ENCODE measurements at places on chromosomes 13 and 19.

GRCh38 chr13:36251017-36251416, 36.7 kb upstream of the SOHLH2 start:
- DNase-seq, result no peak

DNA sequence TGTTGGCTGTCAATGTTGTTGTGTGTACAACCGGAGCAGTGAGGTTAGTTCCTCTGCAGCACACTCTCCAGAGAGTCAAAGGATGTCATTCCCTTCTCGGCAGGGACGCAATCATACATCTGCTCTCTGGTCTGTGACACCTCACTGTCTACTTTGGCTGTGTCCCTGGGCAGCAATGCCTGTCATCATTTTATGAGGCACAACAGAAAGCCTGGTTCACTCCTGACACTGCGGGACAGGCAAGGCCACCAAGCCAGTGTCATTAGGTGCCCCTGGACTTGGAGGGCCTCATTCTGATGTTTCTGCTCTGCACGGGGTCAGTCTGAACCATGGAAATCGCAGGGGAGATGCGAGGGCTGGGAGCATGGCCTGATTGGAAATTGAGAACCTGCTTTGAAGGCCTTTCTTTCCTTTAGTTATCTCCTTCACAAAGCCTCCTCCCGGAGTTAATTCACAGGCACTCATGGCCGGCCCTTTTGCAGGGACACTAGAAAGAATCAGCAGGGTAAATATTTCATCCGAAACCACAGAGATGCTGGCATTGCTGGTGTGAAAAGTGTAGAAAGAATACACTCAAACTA, 284.4 kb downstream of the ZNF536 start:
- no peak for DNase-seq

DNA sequence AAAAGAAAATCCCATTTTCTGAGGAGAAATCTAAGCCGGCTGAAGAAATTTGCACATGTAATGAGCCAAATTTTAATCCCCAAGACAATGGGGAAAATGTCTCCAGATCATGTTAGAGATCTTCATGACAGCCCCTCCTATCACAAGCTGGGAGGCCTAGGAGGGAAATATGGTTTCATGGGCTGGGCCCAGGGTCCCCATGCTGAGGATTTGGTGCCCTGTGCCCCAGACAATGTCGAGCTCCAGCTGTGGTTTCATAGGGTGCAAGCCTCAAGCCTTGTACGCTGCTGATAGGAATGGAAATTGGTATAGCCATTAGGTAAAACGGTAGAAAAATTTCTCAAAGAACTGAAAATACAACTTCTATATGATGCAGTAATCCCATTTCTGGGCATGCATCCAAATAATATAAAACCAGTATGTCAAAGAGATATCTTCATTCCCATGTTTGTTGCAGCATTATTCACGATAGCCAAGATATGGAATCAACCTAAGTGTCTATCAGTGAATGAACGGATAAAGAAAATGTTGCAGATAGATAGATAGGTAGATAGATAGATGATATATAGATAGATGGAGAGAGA, 19.3 kb upstream of the FREM2 start:
- DNase-seq, result no peak

DNA sequence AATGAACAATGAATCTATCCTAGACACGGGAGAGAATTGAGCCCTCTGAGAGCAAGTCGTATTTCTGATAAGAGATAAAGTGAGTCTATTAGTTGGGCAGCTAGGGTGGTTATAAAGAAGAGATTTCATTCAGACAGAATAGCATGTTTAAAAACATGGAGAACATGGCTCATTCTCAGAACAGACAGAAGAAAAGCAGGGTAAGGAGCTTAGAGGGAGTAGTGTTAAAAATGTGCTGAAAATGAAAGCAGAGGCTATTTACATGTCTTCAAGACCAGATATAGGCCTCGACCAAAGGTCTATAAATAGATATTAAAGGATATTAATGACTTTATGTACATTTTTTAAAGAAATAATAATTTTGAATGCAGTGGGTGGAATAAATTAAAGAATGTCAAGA, 149.5 kb downstream of the SLITRK1 start:
- no peak for DNase-seq

DNA sequence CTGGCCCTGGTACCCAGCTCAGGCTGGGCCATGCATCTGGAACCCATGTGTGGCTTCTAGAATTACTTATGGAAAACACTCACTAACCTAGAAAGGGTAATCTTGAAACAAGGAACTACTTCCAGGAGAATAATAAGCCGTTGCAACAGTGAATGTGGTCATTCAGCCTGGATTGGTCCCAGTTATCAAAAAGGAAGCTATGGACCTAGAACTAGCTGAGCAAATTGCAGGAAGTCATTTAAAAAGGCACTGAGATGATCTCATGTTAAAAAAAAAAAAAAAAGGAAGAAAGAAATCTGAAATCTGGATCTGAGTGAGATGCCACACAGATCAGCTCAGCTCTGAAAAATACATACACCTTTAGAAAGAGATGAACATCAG, 59.6 kb downstream of the DCT start:
- no peak for DNase-seq

GRCh38 chr13:51619614-51620013, 35.4 kb downstream of the WDFY2 start:
- no peak for DNase-seq

GRCh38 chr13:37647031-37647650, 48.6 kb upstream of the POSTN start:
- DNase-seq, result no peak

DNA sequence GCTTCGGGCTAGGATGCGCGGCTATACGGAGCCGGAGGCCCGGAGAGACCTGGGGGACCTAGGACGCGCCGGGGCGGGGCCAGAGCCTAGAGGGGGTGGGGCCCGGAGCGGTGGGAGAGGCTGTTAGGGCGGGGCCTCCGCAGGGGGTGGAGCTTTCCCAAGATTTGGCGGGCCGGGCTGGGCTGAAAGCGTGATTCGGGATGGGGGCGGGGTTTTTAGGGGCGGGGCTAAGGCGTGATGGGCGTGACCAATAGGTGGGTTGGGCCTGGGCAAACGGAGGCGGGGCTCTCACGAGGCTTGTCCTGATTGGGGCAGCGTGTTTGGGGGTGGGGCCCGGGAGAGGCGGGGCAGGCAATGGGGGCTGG, 439 bp downstream of the RAB11B start:
- DNase-seq, result peak; percentile 58

DNA sequence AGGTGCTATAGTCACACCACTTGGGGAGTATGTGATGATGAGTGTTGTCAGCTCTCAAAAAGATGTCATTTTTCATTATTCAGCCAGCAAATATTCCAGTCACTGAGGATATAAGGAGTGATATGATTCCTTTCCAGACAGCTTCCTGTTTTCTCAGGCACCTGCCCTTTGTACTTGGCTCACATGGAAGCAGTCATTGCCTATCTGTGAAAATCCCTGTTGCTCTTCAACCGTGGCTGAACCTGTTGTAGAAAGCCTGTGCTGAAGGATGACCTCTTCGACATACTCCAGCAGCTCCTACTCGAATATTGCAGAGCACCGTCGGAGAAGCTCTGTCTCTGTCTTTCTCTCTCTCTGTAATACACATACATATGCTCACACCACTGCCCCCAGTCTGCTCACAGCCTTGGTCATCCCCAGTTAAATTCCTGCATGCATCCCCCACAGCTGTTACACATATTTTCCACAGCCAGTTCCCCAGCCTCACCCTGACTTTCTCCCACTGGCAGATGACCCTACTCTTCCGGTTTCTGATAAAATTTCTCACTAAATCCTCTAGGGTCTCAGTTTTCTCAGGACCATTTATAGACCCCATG, 204.2 kb upstream of the ARGLU1 start:
- no peak for DNase-seq

DNA sequence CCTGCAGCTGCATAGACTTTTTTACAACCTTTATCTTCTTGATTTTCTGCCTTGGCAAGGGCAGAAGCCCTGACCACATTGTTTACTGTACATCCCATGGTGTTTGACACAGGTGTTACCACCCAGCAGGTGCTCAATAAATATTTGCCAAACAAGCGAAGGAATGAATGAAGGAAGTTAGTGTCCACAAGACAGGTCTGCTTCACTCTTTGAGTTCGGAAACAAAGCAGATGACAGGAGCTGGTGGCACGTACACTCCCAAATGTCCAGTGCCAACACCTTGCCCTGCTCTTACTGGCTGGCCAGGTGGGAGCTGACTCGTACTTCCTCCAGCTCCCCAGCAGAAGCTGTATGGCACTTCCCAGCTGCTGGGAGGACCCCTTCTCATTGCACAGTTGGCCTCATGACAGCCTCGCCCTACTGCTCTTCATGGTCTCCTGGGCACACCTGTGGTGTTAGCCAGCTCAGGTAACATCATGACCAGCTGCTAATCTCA, 22.0 kb upstream of the MUC16 start:
- no peak for DNase-seq

- DNase-seq, result no peak
These were observed 202.1 kb downstream of the KLF12 start for GRCh38 chr13:73932091-73932490.

DNA sequence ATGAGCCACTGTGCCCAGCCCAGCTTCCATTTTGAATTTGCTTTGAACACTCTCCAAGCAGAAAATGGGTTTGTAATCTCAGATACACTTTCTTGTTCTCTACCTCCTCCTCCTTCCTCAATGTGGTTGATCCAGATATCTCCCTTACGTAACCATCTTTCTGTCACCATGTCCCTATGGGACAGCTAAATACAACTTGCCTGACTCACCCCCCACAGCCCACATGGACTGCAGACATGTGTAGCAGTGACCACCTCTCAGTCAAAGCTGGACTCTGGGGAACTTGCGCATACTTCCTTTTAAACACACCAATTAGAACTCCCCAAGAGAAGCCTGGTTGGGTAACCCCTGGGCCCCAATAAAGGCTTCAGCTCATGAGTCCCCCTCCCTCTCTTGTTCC, 10.8 kb upstream of the ZNF799 start:
- DNase-seq, result no peak

DNA sequence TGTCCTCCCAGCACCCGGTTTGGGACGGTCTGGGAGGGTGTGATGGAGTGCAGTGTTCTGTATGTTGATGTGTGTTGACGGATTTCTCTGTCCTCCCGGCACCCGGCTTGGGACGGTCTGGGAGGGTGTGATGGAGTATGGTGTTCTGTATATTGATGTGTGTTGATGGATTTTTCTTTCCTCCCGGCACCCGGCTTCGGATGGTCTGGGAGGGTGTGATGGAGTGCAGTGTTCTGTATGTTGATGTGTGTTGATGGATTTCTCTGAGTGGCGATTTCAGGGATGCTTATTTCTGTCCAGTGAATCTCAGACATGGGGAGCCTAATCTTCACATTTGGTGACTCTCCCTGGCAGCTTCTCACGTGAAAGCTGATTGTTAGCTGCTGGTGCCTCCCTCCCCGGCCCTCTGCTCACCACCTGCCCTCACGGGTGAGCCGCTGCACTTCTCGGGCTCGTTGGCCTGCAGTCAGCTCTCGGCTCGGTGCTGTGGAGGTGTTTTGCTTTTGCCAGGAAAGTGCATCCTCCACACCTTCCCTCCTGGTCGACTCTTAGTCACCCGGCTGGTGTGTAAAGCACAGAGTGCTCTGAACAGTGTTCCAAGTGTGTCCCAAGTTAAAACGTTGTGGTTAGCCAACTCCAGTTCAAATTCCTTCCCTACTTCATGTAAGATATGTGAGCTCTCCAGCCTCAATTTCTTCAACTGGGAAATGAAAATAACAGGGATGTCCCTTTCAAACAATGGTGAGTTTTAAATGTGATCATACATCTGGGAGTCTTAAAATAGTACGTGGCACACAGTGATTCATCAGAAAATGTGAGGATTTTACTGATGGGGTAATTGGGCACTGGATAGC, 54.6 kb downstream of the ATP11A start:
- DNase-seq, result no peak

GRCh38 chr19:56740501-56740900, 68.9 kb upstream of the ZNF835 start:
- no peak for DNase-seq

GRCh38 chr19:11204943-11205349, 7.6 kb upstream of the KANK2 start:
- DNase-seq, result no peak

GRCh38 chr13:68713394-68713793, 1394.2 kb upstream of the ATXN8OS start:
- DNase-seq, result no peak

- DNase-seq, result no peak
These were observed 812.7 kb upstream of the MIR17HG start for GRCh38 chr13:90534617-90535370.

DNA sequence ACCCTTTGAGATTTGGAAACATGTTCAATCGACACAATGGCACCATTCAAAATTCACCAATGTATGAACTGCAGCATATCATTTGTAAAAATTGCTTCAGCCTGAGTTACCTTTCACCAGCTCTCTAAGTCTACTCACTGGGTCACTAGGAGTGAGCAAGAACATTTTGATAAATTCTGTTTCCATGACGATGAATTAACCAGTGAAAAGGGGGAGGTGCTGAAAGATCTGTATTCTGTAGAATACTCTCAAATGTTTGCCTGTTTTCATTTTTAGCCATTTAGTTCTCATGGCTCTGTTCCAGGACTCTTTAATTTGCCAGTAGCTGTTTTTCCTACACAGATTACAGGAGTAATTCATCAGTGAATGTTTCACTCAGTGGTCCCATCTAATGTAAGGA, 883.4 kb downstream of the DIAPH3 start:
- DNase-seq, result no peak

DNA sequence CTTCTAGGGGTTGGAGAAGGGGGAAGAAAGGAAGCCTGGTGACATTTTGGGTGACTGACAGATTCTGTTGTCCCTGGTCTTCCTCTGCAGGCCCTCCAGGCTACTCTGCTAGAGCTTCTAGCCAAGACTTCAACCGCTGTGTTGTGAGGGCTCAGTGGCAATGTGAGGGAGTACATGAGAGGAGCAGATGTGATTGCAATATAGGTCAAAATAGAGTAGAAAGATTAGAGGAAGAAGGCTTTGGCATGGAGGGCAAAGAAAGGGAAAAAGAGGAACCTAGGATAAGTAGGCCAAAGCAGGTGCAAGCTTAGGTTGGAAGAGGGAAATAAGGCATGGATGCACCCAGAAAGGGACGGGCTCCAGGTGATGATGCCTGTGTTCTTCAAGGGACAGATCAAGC, 216.9 kb downstream of the RGCC start:
- no peak for DNase-seq

- DNase-seq, result no peak
These were observed 29.4 kb downstream of the DIAPH3 start for GRCh38 chr13:60134376-60134775.

DNA sequence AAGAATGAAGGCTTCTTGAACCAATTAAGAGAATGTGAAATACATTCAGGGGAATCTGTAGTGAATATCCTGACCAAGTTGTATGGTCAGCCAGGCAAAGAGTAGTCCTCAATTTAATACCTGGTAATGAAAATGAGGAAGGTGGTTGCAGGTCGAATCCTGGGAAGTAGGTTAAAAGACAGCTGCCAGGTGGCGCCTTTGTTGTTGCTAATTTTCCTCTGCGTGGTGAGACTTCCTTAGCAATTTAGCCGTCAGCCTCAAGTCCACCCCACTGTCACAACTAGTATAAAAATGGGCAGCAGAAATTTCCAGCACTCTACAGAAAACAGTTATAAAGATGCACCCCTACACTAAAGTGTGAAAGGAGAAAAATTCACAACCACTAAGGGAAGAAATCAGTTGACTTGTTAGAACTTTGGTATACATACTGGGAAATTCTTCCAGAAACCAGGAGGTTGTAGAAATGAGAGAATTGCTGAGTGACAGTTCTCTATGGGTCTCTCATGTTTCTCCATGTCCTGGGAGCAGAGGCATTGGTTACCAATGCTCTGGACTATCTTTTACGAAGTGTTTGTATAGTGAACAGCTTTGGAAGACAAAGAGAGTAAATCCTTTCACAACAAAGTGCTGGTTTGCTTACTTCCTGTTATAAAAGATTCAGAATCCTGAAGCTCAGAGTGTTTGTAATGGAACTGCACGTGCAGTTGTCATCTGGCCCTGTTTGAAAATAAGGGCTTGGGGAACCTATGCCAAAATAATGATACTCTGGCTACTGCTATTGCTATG, 235.9 kb downstream of the NHLRC3 start:
- no peak for DNase-seq

Measured in NCI-H1930 (cell line).